Activated CD4-positive, alpha-beta T cell treated with anti-CD3 and anti-CD28 coated beads, Interleukin-2, amount 50 U/mL, for 1 hour (primary cell): ENCODE measurements at places on chromosomes 7 and 10.

DNA sequence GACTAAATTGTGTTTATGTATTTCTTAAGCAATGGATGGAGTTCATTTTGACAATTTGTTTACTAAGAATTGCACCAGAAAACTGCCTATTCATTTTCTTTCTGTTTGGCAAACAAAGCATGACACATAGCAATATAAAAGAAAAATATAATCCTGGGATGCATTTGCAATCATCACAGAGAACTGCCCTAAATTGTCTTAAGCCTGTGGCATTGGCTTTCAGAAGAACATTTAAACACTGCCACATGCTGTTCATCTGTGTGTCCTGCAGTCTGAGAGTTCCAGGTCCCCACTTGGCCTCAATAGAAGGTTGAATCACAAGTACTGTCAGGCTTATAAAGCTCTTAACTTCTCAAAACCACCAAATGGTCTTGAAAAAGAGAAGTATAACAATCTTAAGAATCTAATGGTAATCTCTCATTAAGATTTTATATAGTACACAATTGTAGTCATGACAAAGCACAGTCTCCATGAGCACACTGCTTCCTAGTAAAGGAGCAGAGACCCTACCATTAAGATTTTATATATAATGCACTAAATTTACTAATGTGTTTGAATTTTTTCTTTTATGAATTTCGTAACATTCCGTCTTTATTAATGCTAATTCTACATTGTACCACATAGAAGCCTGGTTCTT, 29.9 kb downstream of the RNLS start:
- DNase-seq, result peak; percentile 27

DNA sequence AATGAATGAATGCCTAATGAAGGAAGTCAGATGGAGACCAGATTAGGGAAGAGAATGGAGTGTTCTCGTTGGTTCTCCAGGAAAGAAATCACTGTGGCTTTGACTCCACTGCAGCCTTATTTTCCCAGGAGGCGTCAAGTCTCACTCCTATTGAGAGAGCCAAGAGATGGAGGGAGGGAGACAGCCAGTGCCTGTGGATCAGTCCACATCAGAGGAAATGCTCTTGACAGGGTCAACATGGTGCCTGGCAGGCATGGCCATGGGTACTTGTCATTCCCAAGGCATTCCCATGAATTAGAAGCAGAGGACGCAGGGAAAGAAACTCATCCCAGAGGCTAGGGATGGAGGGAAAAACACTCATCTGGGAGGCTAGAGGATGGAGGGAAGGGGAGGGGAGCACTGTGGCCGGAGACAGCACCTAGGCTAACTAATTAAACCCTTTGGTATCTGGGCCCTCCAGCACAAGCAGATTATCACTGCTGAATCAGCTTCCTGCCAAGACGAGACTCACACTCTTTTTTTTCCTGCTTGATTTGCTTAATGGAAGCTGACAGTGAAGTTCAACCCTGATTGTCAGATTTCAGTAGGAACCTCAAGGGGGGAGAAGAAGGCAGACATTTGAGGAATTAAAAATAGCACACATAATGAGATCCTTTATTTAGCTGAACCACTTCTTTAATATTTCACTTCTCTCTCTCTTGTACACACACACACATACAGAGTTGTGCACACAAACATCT, 1233.2 kb upstream of the AUTS2 start:
- no peak for DNase-seq

DNA sequence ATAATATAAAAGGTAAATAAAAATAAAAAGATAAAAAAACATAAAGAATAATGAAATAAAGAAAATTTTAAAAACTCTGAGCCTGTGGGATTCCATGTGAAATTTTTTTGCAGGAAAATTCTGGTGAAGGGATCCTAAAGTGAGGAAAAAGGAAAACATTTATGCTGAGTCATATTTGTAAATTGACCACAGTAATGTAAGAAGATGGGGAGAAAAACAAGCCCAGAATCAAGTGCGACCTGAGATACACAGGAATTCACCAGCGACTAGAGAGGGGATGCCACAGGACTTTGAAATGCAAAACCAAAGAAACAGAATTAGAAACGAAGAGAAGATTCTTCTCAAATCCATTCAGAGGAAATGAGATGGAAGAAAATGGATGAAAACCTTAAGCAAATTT, 133.8 kb upstream of the PFKP start:
- DNase-seq, result no peak

- DNase-seq, result no peak
Observed at GRCh38 chr7:138835087-138835486, 37.1 kb upstream of the ATP6V0A4 start.

- DNase-seq, result no peak
Observed at GRCh38 chr10:66924674-66925345, 1.0 kb upstream of the LRRTM3 start.

- DNase-seq, result no peak
Observed at GRCh38 chr10:21495002-21495751, 30.3 kb downstream of the SKIDA1 start.

DNA sequence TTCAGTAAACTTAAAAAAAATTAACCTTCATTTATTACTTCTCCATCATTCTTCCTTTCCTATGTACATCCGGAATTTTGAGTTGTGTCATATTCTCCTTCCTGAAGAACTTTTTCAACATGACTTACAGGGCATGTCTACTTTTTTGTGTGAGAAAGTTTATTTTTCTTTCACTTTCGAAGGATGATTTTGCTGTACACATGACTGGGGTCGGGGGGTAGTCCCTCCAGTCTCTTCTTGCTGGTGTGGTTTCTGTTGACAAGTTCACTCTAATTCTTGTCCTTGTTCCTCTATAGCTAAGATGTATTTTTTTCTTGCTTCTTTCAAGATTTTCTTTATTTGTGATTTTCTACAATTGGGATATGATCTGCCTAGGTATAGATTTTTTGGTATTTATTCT, 55.8 kb downstream of the INPP5A start:
- no peak for DNase-seq

- DNase-seq, result no peak
Observed at GRCh38 chr10:119113751-119114732, 10.1 kb downstream of the DENND10 start.

DNA sequence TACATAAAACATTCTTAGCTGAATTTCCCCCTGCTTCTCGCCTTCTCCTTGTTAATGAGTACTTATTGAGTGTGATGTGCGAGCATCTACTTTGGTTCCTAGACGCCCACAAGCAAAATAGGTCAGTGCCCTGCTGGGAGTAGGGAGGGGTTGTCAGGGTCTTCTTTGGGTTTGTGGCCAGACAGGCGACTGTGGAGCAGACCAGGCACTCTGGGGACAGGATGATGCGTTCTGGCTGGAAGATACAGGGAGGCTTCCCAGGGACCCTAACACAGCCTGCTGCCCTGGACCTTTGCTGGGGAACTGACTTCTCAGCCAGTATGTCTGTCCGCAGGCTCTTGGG, 227.2 kb downstream of the CUX1 start:
- no peak for DNase-seq

DNA sequence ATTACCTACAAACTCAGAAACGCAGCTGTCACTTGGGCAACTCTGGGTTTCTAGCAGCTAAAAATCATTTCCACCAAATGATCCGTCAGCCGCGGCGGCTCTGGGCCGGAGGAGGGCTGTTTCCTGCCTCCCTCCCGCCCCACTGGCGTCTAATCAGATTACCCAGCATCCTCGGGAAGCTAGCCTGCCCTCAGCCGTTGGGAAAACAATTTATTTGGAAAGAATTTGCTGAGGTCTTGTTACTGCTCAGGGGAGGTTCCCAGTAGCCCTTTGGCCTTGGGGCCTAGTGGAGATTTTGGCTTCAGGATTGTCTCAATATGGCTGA, 65.0 kb upstream of the ADGRA1 start:
- no peak for DNase-seq

DNA sequence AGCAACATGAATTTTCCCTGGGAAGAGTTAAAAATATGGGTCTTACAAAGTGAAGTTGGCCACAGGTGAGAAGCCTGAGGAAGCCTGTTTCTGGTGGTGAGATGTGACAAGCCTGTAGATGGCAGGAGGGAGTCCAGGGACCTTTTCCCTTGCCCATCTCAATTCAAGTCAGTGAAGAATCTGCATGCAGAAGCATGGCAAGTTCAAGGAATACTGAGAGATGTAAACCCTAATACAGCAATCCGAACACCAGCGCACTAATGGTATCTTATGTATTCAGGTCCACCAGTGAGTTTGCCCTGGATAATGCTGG, 73.6 kb downstream of the RHOBTB1 start:
- DNase-seq, result no peak

DNA sequence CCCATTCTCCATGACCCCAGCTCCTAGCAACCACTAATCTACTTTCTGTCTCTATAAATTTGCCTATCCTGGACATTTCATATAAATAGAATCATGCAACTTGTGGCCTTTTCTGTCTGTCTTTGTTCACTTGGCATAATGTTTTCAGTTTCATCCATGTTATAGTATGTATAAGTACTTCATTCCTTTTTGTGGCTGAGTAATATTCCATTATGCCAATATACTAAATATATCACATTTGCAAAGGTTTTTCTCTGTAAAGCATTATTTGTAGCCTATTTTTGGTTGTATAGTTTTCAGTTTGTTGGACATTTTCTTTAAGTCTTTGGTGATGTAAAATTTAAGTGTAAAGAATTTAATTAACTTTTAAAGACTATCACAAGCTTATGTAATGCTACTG, 2.2 kb downstream of the PTPRZ1 start:
- no peak for DNase-seq

GRCh38 chr10:110829721-110830410, 41.9 kb upstream of the PDCD4 start:
- DNase-seq, result no peak

- DNase-seq, result no peak
Observed at GRCh38 chr10:104330168-104331110, 7.8 kb downstream of the ITPRIP start.

- no peak for DNase-seq
Observed at GRCh38 chr7:23200331-23200730, 18.5 kb downstream of the NUP42 start.

GRCh38 chr7:84647797-84648757, 453.5 kb upstream of the SEMA3A start:
- no peak for DNase-seq

DNA sequence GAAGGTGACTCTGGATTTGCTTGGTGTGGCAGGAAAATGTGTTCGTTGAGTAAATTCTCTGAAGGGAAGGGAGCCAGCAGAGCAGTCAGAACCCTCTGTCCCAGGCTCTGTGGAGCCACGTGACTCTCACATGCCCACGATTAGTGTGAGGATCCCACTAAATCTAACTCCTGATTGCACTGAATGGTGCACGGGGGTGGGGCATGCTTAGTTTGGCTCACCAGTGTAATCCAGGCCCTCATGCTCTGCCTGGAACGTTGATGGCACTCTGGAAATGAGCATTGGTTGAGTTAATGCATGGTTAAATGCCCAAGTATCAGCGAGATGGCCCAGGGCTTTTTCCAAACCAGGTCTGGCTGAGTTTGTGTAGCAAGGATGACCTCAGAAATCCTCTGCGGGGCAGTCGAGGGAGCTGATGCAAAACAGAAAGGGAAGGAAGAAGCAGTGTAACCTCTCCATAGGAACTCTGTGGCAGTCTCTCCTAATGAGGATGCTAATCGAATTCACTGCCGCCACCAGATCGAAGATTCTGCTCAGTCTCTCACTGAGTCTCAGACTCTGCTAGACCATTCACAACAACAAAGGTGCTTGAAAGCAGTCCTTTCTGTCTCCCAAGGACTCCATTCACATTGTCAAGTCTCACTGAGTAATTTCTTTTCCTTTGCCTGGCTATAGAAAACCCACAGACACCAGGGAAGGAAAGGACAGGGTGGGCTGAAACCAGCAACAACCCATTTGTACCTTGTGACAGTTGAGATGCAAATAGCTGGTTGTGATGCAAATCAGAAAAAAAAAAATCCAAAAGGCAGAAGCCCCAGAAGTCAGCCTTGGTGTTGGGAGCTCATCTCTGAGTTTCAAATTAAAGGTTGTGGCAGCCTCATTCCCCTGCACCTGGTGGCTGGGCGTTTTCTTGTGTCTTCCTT, 98.1 kb downstream of the C10orf105 start:
- DNase-seq, result no peak

DNA sequence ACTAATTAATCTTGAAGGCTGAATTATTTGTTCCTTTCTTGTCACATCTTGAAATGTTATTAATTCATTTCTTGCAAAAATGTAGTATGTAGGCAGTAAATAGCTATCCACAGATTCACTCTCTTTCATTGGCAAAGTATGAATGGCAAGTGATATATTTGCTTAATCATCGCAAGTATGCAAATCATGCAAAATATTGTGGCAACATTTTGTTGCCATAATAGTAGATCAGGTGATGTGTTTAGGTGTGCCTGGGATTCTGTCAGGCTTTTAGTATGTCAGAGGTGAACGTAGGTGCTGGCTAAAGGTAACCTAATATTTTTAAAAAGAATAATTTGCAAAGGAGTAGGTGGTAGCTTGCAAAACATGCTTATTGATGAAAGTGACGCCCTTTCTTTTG, 5.9 kb downstream of the MAP3K8 start:
- no peak for DNase-seq

DNA sequence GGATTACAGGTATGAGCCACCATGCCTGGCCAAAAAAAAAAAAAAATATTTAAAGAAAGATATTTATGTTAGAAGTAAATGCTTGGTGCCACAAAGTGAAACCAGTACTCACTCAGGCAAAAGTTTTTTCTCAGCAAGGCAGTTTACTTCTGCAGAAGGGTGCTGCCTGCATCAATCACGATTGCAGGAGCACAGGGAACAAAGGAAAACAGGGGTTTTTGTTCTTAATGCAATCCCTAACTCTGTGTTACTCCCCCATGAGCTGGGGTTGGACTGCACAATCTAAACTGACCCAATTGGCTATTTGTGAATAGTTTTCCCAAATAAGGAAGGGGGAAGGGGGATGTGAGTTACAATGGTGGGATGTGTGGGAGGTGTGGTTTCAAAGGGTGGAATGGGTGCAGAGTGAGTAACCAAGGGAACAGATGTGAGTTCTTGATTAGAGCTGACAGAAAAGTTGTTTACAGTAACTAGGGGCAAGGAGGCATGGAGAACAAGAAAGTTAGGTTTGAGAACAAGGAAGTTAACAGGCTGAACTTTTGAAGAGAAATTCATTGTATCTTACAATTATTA, 255.4 kb downstream of the TYW1 start:
- DNase-seq, result no peak

- no peak for DNase-seq
Observed at GRCh38 chr7:146397141-146397540, 280.5 kb downstream of the CNTNAP2 start.

GRCh38 chr10:74445493-74445892, 294.5 kb downstream of the ADK start:
- no peak for DNase-seq

DNA sequence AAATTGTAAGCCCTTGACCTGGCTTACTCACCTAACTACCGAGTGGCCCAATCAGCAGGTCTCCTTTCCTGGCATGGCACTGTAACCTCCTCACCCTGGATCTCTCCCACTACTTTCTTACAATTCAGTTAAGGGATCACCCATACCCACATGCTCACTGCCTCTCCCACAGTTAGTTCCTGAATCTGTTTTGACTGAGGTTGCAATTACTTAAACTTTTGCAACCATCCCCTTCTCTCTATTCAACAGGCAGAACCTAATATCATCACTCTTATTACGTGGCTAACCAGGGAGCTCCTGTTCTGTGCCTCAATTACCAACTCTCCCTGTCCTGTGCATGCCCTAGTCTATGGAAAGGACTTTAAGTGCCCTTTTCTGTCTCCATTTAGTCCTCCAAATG, 84.2 kb upstream of the IKZF1 start:
- DNase-seq, result no peak

- no peak for DNase-seq
Observed at GRCh38 chr7:20227291-20227795, 10.2 kb upstream of the MACC1 start.
